ENCODE measurements at places on chromosomes 3 and 15.

- no peak for DNase-seq
Measured at GRCh38 chr3:13236557-13237173, 163.4 kb upstream of the IQSEC1 start.

GRCh38 chr15:78415284-78415683 lies 22.7 kb upstream of the IREB2 start:
- DNase-seq = no peak

GRCh38 chr3:31248563-31248992 lies 284.1 kb upstream of the STT3B start:
- DNase-seq = no peak

GRCh38 chr3:11545186-11545851 lies 98.4 kb downstream of the VGLL4 start:
- no peak for DNase-seq

DNA sequence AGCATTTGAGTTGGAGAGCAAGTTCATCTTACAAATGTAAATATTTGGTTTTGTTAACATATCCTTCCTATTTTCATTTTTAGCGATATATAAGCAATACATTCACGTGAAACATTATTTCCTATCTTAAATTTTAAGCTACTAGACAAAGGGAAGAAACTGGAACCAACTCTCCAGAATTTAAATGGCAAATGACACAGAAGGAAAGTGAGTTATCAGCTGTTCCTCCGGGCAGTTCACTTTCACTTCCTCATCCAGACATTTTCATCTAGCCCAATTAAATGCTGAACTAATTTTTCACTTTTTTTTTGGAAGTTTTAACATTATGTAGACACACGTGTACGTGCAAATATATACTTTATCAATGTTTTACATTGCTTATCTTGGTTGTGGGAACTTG lies 58.7 kb downstream of the MORC1 start:
- no peak for DNase-seq

GRCh38 chr15:91867581-91868026 lies 14.1 kb downstream of the SLCO3A1 start:
- DNase-seq = no peak

DNA sequence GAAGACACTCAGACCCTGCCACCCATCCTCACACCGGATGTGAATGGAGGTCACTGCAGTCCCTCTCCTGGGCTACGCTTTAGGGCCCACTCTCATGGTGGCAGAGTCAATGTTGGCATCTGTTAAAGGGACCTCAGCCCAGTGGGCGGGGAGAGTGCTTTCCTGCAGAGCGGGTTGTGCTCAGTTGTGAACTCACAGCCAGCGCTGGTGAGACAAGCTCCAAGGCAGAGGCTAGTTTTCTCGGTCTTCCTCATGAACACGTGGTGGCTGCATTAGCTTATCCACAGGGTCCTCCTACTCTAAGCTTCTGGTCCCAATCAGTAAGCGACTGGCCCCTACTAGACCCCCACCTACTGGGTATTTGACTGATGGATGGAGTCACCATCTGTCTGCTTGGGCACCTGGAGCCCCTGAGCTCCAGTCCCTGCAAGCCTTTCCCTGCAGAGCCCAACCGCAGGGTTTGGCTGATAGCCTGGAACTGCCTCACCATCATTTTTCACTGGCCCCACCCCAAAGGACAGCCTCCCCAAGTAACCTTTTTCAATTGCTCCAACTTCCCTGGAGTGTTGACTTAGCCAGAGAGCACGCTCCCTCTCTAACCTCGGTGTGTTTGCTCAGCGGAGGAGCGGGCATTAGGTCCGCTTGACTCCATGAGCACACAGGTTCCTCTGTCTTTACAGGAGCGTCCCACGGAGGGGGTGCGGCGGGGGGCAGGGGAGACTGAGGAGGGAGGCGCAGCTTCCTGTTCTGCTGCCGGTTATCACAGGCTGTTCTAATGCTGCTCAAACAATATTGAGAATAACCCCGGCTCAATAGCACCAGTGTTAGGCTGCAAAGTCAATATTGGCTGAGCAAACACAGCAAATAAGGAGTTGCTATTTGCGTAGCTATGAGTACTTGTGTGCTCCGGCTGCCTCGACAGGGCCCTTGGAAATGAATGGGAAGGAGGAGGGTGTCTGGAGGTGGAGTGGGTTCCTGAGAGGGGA lies 141.7 kb downstream of the RPLP1 start:
- DNase-seq = no peak

DNA sequence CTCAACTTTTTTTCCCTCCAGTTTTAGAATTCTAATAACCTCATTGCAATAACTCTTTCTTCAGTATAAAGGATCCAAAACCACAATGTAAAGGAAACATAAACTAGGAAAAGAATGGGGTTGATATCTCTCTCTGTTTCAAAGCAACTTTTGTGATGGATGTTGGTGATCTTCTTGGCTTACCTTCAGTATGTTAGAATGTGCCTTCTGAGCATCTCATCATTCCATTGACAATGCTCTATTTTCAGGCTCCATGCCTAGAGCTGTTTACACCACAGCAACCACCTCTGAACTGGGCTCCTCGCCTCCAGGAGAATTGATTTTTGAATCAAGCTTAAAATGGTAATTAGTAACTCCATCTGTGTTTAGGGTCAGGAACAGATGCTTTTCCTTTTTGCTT lies 6.6 kb downstream of the NLGN1 start:
- DNase-seq = no peak

DNA sequence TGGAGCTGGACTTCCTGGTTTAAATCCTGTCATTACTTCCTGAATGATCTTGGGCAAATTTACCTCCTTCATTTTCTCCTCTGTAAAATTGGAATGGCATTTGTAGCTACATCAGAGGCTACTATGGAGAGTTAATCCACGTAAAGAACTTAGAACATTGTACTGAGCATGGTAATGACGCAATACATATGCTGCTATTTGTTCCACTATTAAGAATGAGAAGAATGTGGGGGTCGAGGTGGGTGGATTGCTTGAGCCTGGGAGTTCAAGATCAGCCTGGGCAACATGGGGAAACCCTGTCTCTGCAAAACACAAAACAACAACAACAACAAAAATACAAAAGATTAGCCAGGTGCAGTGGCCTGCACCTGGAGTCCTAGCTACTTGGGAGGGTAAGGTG lies 250.6 kb downstream of the RYR3 start:
- no peak for DNase-seq

- no peak for DNase-seq
Measured at GRCh38 chr3:186400662-186401061, 38.6 kb upstream of the DGKG start.

DNA sequence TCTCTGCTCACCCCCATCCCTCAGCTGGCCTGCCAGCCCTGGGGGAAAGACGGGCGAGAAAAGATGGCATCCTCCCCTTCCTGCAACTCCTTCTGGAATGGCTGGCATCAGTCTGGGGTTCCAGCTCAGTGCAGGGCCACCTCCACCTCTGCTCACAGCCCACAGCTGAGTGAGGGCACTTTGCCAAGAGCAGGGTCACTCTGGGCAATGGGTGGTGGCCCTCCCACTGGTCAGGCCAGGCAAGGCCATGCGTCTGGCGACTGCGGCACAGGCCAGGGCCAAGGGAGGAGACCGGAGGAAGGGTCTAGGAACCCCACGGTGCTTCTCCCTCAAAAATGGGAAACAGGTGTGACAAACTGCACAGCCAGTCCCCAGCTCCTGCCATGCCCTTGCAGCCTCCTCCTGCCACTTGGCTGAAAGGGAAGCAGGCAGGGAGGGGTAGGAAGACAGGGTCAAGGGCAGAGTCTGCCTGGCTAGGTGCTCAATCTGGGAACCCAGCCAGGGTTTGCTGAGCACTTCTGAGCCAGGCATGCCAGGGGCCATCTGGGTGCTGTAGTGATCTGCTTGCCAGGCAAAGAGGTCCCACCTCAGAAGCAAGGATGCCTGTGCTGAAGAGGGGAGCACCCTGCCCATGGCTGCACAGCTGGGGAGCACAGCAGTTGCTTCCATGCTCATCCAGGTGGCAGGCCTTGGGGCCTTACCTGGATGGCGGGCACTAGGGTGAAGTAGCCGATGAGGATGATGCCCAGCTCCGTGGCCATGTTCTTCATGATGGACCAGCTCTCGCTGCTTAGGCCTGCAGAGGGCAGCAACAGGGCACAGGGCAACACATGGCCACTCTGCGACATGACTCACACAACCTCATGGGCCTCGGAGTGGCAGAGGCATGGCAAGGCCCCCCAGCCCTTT lies 41.2 kb downstream of the PTPN23 start:
- DNase-seq = no peak

DNA sequence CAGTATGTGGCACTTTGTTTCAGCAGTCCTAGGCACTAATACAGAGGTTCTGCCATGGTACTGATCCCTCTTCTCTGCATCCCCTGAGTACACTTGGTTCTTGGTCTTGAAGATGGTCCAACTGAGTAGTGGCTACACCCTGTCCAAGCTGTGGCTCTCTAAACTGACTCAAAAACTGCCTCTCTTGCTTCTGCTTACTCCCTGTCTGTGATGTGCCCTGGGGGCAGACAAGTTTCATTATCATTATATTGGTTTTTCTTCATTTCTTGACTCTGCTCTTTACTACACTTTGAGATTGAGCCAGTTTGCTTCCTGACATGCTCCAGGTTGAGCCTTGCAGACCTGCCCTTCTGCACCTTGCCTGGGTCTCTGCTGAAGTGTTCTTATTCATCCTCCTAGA lies 18.9 kb upstream of the ST3GAL6 start:
- no peak for DNase-seq

DNA sequence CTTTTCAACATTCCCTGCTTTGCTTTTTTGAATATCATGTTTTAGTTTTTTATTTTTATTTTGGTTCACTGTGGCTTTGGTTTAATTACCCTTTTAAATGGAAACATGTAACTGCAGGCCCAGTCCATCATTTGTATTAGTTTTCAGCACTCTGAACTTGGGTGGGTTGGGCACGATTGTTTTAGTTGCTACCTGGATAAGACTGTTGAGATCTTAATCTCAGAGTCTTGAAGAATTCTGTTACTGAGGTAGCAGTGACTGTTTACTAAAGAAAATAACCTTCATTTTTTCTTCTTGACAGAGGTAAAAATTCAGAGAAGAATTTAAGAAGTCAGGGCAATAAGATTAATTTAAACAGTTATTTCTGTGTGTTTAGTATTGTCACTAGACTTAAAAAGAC lies 15.2 kb downstream of the PLCL2 start:
- DNase-seq = no peak

- DNase-seq = no peak
Measured at GRCh38 chr3:156465194-156465593, 89.7 kb downstream of the SSR3 start.

- DNase-seq = no peak
Measured at GRCh38 chr3:52915294-52915693, 17.9 kb upstream of the STIMATE start.

DNA sequence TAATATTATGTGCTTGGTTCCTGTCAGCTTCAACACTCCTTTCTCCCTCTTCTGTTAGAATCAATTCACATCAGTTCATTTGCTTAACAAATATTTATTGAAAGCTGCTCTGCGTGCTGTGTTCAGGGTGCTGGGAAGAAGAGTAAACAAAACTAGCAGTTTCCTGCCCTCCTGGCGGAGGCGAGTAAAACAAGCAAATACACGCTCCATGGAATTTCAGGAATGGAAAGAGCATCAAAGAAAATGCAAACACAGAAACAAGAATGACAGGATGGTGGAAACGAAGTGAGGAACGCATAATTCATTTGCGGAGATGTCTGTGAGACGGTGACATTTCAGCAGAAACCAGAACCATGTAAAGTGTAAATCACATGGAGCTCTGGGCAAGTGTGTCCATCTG lies 49.4 kb upstream of the SPTSSB start:
- no peak for DNase-seq

GRCh38 chr15:27707257-27707656 lies 391.9 kb downstream of the OCA2 start:
- DNase-seq = no peak

- no peak for DNase-seq
Measured at GRCh38 chr3:101938262-101938847, 89.0 kb downstream of the NFKBIZ start.

DNA sequence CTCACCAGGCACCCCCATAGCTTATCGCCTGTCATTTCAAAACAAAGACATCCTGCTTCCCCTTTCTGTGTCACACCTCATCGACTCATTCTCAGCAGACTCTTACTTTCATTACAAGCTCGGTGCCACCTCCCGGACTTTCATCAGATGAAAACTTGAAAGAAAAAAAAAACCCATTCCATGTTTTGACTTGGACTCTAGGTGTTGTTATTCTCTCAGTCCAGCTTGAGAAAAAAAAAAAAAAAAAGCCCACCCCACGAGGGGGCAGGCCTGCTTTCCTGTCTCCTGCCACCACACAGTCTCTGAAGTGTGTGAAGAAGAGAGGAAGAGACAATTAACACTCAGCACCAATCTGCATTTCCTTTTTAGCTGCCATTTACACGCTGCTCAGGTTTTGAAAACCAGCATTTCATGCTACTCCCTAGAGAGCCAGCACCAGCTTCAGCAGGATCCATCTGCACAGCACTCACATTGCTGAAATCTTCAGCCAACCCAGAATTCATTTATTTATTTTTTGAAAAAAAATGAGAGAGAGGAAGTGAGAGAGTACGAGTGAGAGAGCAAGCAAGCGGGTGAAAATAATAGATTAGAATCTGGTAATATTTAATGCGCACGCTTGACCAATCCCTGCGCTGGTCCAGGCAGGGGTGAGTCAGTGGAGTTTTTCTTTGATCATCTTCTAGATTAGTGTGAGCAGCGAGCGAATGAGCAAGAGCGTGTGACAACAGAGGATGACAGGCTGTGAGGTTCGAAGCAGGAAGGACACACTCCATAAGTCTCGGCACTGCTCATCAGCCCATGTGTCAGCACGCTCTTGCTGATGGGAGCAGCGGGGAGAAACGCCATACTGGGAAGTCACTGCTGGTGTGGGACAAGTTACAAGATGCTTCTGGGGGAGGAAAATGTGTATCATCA lies 23.5 kb downstream of the ZNF80 start:
- DNase-seq = peak; percentile 69

GRCh38 chr15:67547064-67547463 lies 4.6 kb downstream of the MAP2K5 start:
- DNase-seq = no peak

DNA sequence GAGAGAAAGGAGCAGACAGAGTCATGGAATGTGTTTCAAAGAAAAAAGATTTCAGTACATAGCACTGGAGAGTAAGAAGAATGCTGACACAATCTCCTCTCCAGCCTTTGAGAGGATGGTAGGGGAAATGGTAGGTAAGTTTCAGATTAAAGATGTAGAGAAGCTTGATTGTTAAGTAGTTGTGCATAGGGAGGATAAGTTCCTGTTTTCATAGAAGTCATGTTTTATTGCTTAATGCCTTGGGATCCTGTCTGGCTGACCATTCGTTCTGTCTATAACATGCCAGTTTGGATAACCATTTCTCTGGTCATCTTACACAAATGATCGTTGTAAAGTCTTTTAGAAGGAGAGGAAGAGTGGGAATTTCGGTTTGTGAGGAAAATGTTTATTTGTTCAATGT lies 95.7 kb upstream of the IGSF10 start:
- DNase-seq = no peak

DNA sequence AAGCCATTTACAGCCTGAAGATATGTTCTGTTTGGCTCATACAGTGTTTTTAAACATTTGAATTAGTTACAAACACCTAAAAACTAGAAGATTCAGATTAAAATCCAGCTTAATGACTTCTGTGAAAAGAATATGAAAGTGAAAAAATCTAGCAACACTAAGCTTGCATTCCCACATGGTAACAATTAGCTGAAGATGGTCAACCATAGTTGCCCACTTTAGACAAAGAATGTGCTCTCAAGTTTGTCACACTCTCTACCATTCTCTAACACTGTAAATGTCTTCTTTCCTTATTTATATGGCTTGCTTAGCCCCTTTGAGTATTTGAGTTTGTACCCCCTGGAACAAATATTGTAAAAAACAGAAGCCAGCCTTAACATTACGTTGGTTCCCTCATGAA lies 32.7 kb downstream of the HDGFL3 start:
- DNase-seq = no peak
